T-helper 17 cell (primary cell): ENCODE measurements at places on chromosomes 3 and 15.

GRCh38 chr3:149581248-149581647 is 76.6 kb downstream of the WWTR1 start:
- DNase-seq, result no peak

- DNase-seq, result no peak
Measured at GRCh38 chr15:51322621-51323296, 15.6 kb downstream of the CYP19A1 start.

GRCh38 chr3:188310270-188310710 is 156.3 kb downstream of the LPP start:
- no peak for DNase-seq

GRCh38 chr3:179681492-179682263 is 28.8 kb downstream of the USP13 start:
- no peak for DNase-seq

DNA sequence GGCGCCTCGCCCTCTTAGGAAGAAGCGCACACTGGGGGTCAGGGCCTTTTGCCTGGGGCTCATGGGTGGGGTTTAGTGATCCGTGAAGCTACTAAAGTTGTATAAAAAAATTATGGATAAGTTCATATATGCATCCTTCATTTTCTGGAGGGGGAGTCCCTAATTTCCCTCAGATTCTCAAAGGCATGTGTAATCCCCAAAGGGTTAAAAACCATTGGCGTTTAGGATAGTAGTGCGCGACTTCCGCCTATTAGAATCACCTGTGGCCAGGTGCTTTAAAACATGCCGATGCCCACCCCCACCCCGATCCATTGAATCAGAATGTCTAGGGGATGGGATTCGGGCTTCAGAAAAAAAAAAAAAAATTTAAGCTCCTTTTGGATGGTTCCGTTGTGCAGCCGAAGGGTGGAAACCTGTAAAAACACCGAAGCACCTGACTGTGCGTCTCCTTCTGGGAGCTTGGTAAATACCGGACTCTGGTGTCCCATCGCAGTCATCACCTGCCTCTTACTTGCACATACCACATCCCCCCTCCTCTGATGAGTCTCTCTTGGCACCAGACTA is 570 bp downstream of the APH1B start:
- DNase-seq, result no peak

DNA sequence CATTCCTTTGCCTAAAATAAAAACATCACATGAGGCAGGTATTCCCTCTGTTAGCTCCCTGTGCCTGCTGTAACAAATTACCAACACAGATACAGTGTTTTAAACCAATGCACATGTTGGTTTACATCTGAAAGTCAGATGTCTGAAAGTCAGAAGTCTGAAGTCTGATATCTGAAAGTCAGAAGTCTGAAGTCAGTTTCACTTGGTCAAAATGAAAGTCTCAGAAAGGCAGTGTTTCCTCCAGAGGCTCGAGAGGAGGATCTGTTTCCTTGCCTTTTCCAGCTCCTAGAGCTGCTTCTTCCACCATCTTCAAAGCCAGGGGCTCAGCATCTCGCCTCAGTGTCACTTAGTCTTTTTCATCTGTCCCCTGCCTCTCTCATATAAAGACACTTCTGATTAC is 22.0 kb downstream of the SST start:
- DNase-seq, result no peak

GRCh38 chr15:60901647-60902046 is 327.5 kb downstream of the RORA start:
- no peak for DNase-seq

DNA sequence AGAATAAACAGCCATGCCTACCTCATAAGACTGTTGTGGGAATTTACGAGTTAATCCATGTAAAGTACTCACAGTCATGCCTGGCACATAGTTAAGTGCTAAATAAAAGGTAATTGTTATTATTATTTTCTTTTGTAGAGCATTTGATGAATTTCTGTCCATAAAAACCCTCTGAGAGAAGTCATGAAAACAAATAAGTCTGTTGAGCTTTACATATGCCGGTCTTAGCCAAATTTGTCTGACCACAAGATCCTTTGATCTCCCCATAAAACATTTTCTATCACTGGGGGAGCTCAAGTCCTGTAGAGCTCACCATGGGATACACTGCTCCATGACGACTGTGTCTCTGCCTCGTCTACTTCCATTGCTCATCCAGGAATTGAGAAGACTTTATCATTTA is 114.0 kb downstream of the MAGI1 start:
- DNase-seq, result no peak

DNA sequence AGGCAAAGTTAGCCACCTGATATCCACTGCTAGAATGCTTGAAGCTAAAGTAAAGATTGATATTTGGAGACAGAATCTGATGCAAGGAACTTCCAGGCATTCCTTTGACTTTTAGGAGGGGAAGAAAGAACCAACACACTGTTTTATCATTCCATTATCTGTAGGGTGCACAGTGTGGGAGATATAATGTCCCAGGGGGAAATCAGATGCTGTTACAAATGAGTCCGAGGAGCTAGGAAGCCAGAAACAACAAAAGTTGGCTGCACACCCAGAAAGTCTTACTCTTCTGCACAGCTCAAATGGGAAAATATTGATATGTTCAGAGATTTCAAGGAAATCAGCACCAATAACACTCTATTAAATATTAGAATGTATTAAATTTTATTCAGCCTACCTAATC is 113.6 kb upstream of the ROBO1 start:
- DNase-seq, result no peak

DNA sequence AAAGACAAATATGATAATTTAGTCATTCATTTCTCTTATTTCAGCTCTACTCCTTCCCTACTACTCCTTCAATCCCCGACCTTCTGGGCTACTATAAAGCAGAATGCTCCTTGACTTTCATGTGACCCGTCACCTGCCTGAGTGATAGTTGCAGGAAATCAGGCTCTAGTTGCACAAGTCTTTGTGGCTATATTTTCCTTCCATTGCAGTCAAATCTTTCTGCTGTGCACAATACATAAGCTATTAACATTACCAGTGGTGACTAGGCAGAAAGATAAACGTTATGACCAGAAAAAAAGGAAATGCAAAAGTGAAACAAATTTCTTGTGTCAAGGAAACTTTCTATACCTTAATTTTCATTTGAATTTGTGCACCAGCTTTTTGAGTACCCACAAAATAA is 2.3 kb downstream of the SUCNR1 start:
- DNase-seq, result no peak

GRCh38 chr3:183477801-183478456 is 49.5 kb upstream of the MCF2L2 start:
- DNase-seq, result no peak

- DNase-seq, result no peak
Measured at GRCh38 chr3:129185783-129186182, 2.1 kb upstream of the CNBP start.

DNA sequence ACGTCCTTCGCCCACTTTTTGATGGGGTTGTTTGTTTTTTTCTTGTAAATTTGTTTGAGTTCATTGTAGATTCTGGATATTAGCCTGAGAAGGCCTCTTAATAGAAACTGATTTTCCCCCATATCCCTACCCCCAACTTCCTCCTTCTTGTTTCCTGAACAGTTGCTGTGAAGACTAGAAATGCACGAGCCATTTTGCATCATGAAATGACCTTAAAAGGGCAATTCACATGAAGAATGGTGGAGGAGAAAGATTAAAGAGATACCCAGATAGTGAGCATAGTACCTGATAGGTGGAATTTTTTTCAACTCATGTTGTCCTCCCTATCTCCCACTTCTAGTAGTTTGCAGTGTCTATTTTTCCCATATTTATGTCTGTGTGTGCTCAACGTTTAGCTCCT is 55.2 kb upstream of the KCNH8 start:
- DNase-seq, result no peak

DNA sequence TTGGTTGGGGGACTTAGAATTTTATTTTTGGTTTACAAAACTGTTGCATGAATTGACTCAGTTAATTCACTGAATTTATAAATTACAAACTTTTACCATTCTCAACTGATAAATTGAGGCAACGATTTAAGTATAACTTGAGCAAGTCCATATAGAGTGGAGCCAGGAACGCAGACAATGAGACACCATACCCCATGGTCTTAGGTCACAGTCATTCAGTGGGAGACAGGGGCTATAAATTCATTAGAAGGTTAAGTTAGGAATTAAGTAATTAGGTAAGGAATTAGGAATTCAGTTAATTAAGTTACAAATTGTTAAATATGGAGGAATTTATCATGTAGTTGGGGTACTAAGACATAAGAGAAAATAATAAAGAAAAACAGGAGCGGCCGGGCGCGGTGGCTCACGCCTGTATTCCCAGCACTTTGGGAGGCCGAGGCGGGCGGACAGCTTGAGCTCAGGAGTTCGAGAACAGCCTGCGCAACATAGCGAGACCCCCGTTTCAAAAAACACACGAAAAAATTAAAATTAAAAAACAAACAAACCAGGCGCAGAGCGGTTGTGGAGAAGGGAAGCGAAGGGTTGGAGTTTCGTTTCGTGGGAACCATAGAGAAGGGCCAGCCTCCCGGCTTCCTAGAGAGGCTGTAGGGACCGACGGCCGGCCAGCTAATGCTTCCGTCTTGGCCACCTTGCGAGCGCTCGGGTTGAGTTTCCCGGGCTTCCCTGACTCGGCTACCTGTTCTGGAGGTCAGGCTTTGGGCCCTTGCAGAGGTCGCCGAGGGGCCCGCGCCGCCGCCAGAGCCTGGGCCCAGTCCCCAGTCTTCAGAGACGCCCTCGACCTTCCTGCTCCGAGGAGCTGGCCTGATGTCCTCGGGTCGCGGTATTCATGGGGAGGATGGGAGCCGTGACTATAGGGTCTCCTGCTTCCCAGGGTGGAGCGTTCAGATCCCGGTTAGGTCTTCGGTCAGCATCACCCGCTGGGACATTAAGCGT is at the start of gene ZNF619:
Gene ZNF619 (plus strand): TSS at position 645 of the 993 bp plus-strand sequence. CDS start 858 bp downstream, outside the sequence.
- peak; percentile 38 for DNase-seq

DNA sequence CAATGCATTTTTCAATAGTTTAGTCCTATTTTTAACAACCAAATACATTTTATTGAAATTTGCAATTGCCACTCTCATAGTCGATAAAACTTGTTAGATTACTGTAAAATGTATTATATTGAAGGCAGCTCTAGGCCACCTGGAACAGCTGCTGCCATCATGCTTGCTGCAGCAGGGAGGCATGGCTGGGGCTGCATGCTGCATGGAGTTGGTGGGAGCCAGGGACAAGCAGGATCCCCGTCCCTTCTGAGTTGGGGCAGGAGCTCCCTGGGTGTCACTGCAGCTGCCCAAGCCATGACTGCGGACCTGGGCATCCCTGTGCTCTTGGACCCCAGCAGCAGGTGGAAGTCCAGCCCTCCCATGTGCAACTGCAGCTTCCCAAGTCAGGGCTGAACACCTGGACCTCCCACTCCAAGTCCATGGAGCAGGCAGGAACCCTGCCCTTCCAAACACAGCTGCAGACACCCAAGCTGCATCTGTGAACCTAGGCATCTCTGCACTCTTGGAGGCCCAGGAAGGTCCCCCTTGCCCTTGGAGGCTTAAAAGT is 742.0 kb downstream of the ZBBX start:
- DNase-seq, result no peak

- DNase-seq, result no peak
Measured at GRCh38 chr3:184096811-184097383, at the start of gene HTR3E. Gene HTR3E, plus strand, starts transcription at chr3:184097064. Its CDS starts 466 bp downstream, at chr3:184097530.

DNA sequence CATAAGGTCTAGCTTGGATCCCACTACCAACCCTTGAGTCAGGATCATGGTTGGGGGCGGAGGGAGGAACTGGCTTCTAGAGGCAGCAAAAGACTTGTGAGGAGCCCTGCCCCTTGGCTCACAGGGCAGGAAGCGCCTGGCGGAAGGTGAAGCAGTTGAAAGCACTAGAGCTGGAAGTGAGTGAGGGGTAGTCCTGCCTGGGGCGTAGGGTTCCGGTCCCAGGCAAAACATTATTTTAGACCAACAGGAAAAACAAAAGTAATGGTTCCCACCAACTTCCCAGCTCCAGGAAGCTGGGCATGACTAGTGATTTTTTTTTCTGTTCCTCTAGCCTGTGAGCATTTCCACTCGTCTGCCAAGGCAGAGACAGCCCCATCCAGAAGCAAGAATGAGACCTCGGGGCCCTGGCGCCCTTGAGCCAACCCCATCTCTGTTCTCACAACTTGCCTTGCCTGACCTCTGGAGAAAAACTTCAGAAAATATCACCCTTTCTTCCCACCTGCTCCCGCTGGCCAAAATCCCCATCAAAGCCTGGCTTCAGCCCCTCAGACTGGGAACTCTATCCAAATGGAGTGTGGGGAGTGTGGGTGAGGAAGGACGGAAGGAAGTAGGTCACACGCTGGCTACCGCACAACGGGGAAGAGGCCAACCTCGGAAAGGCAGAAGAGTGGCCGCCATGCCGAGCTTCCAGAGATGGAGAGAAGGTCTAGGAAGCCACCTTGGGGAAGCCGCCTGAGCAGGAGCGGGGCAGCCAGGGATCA is 57.5 kb downstream of the RBPMS2 start:
- no peak for DNase-seq

DNA sequence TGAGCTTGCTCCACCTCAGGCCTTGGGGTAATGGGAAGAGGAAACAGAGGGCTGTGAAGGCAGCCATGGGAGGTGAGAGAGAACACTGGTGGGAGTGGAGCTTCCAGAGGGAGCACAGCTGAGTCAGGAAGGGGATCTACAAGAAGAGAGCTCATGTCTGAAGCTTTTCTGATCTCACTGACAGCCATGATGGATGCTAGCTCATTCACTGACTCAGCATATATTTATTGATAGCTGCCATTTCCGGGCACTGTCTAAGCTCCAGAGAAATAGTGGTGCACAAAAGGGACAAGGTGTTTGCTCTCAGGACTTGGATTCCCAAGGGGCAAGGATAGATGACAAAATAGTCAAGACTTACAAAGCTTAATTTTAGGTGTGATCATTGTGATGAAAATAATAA is 218.8 kb downstream of the CLSTN2 start:
- DNase-seq, result no peak

DNA sequence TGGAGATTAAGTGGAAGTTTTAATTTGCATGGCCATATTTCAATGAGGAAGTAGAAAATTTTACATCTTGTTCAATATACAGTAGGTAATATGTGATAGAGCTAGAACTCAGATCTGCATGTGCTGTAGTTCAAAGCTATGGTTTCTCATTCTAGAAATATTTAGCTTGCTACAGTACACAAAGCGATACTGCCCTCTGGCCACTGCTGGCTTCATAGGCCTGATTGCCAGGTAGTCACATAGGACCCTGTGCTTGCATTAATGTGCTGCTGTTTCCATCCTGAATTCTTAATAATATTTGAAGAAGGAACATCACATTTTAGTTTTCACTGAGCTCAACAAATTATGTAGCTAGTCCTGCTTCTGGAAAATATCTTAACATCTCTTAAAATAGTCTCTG is 87.0 kb downstream of the PLSCR2 start:
- no peak for DNase-seq

- DNase-seq, result no peak
Measured at GRCh38 chr15:73909651-73910050, 16.6 kb upstream of the LOXL1 start.

DNA sequence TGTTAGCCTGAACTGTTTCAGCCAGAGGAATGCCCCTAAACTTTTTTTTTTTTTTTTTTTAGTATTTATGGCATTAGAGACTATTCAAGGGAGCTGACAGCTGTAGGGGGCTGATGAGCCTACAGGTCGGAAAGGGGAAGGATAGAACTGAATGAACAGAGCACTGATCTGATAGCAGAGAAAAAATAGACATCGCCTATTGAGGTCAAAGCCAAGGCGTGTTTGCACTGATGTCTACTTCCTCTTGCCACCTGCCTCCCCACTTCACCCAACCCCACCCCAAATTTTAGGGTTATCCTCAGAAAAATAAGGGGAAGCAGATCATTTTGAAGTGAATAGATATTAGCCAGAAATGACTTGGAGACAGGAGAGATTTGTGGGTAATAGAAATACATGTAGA is 3.0 kb upstream of the ZMAT3 start:
- no peak for DNase-seq

- DNase-seq, result no peak
Measured at GRCh38 chr15:64521726-64522164, 61.4 kb downstream of the ZNF609 start.

GRCh38 chr3:160455846-160456245 is 6.3 kb upstream of the TRIM59 start:
- no peak for DNase-seq
